ENCODE measurements at places on chromosomes 11 and 22.

DNA sequence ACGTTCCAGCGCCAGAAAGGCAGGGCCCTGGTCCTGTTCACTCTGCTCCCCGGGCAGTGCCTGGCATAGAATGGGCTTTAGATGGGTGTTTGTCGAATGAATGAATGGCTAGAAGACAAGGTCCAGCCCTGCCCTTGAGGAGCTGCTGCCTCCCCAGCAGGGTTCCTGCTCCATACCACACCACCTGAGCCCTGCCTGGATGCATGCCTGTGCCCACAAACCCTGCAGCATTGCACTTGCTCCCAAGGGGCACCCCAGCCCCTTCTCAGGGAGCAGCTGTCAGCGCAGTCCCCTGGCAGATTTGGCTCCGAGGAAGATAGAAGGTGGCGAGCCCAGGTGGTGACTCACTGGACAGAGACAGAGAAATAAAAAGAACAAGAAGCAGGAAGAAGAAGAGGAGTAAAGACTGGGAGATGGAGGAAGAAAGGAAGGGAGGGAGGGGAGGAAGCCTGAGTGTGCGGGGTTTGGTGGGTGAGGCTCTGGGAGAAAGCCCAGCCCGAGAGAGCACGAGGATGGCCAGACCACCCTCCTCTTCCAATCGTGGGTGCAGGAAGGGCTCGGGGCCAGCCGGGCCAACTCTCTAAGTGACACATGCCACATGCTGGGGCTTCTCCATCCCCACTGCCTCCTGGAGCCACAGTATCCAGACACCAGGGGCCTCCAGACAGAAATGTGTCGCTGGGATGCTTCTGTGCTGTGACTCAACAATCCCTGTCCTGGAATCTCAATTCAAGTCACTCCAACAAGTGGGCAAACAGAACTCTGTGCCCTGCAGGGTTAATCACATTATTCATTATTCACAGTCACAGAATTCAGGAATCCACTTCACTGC lies 1474.3 kb downstream of the BRD1 start:
- no peak for DNase-seq

DNA sequence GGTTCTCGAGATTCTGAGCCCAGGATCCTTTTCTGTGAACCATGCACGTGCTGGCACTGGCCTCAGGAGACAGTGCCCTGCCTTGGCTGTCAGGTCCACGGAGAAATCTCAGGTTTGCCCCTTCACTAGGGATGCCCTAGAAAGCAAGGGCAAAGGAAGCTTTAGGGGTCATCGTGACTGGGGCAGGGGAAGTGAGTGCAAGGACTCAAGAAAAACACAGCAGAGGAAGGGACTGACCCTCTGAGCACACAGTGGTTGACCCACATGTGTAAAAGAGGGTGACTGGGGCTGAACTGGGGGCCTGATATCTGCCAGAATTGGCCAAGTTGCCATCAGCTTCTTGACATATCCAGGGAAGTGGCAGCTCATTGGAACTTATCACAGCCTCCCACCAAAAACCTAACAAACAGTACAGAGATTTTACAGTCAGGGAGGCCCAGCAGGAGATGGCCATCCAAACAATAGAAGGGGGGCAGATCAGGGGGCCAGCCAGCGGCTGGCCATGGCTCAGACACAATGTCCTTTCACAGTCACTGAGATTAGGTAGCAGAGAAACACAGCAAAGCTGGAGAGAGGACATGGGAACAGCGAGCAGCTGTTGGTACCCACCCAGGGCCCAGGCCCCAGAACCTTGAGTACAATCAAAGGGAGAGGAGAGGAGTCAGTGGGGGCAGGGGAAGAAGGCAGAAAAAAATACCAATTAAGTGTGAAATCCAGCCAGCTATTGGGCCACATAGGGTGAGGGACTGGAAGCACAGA lies 4.4 kb downstream of the TMEM121B start:
- no peak for DNase-seq

DNA sequence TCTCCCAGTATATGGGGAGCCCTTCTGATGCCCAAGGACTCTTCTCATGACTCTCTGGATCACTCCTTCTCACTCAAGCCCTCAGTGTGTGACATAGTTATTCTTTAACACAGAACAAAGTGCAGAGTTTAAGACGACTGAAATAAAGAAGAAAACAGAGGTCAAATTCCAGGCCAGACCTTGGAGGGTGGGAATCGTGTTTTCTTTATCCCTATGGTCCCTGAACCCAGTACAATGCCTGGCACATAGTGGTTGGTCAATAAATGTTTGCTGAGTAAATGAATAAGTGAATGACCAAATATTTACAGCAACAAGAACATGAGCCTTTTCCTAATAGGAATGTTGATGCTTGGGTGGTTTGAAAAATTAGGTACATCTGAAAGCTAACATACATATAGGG lies 28.8 kb downstream of the VSTM5 start:
- no peak for DNase-seq

DNA sequence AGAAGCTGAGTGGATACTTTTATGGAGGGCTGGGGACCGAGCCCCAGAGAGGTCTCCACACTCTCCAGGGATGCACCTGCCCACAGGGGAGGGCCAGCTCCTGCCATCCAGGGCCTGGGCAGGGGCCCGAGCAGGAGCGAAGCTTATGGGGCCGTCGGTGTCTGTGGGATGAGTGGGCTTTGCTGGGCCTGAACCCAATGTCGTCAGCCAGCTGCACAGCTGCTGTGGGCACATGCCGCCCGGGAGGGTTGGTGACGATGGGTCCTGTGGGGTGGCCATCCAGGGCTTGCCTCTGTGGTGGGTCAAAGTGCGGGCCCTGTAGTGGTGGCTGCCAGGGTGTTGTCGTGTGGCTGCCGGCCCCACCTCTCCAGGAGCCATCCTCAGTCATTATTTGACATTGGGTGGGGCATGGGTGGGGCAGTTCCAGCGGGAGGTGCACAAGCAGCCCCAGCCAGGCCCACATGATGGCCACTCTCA lies 447.1 kb downstream of the TBC1D22A start:
- DNase-seq = no peak

GRCh38 chr11:59756845-59757244 lies 1.7 kb downstream of the STX3 start:
- no peak for DNase-seq

GRCh38 chr22:29319072-29319471 lies 3.6 kb upstream of the RASL10A start:
- DNase-seq = no peak

GRCh38 chr11:65709661-65710060 lies 2.4 kb upstream of the KAT5 start:
- DNase-seq = no peak

- no peak for DNase-seq
These were observed 13.3 kb upstream of the KCNQ1OT1 start for GRCh38 chr11:2713094-2713493.

- no peak for DNase-seq
These were observed 1.5 kb upstream of the DEPDC5 start for GRCh38 chr22:31752096-31752847.

DNA sequence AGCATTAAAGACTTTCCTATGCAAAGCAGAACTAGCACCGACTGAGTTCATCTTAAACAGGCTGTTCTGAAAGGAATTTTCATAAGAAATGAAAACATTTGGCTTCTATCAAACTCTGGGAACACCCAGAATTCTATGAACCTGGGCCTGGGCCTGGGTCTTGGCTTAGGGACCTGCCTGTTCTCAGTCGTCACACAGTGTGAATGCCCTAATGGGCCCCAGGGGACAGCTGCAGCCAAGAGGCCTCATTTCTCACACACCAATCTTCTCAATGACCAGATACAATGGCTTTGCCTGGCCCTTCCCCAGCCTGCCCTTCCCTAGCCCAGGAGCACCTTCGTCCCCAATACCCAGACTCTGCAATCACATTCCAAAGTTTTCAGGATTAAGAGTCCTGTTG lies 234.9 kb upstream of the ARHGAP20 start:
- DNase-seq = no peak

- no peak for DNase-seq
These were observed 111.2 kb upstream of the ALX4 start for GRCh38 chr11:44421090-44421675.

- DNase-seq = no peak
These were observed 96.1 kb upstream of the CD82 start for GRCh38 chr11:44469412-44469811.

DNA sequence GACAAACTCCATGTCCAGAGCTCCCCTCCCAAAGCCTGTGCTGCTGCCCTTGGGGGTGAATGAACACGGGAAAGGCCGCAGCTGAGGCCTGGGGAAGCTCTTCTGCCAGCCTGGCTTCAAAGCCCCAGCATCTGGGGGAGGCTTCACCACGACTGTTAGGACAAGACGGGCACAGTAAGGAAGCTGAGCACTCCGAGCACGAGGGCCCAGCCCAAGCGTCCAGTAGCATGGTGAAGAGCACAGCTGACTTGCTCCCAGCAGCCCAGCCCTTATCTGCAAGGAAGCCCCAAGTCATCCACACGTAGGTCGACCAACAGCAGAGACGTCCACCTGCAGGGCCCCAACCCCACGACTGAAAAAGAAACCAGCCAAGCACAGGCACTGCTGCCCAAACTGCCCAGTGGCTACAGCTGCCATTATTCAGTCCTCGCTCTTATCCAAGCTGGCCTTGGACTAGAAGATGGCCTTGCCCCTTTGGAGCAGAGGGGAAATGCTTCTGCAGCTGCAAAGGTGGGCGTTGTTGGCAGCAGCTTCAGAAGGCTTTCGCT lies 62.5 kb downstream of the SHANK2 start:
- DNase-seq = no peak

- no peak for DNase-seq
These were observed 1561.0 kb upstream of the RAG2 start for GRCh38 chr11:38159038-38159437.

DNA sequence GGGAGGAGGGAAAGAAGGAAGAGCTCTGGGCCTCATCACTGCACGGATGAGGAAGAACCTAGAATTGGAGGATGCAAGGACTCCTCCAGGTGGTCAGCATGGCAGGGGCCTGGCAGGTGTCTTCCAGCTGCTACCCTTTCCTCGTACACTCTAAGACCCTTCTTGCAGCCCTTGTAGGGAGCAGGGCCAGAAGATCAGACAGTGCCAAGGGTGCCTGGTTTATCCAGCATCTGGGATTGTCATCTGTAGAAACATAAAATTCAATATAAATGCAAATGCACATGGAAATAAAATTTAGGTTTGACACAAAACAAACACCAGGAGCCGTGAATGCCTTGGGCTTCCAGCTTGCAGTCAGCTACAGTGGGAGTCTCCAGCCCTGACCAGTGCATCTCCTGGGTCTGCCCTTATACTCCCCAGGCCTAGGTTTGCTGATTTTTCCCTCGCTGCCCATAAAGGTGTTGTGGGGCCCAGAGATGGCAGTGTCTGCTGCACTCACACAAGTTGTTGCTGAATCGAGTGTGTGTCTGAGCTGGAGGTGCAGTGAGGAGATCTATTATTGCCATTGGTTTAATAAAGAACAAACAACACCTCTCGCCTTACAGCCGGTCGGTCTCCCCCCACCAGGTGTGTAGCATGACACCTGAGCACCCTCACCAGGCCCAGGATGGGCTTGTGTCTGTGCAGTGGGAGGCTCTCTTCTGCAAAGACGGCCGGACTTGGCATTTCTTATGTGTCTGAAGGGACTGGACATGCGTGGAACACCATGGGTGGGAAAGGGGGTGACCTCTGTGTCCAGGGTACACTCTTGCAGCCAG lies 87.1 kb downstream of the BCR start:
- DNase-seq = no peak

GRCh38 chr11:71388637-71389235 lies 59.5 kb downstream of the DHCR7 start:
- no peak for DNase-seq

GRCh38 chr22:19818324-19819207 lies 36.1 kb downstream of the GNB1L start:
- no peak for DNase-seq

- DNase-seq = no peak
These were observed 5.2 kb upstream of the PTGDR2 start for GRCh38 chr11:60860943-60861342.

GRCh38 chr11:87851234-87851633 lies 324.0 kb downstream of the RAB38 start:
- no peak for DNase-seq

- no peak for DNase-seq
These were observed 26.5 kb upstream of the YPEL1 start for GRCh38 chr22:21761994-21762680.

- DNase-seq = no peak
These were observed 22.4 kb downstream of the SIK2 start for GRCh38 chr11:111624608-111625007.
